ENCODE measurements at places on chromosomes 4 and X.

- no peaks in the 10 kb centered on the region for H3K36me3 ChIP-seq
- no peaks in the 10 kb centered on the region for H3K27me3 ChIP-seq
- H3K4me3 ChIP-seq: no peak overlapping the region
- H3K27ac ChIP-seq: no peak overlapping the region
- DNase-seq: no peak
Observed at GRCh38 chrX:147498796-147499195, 412.9 kb upstream of the FMR1 start.

- no peaks in the 10 kb centered on the region for H3K36me3 ChIP-seq
- H3K4me1 ChIP-seq: no peaks in the 10 kb centered on the region
- H3K27ac ChIP-seq: no peak overlapping the region
- H3K4me3 ChIP-seq: no peak overlapping the region
- no peak for DNase-seq
Observed at GRCh38 chrX:12234534-12235329, 96.5 kb downstream of the FRMPD4 start.

- no peak overlapping the region for H3K4me3 ChIP-seq
- H3K4me1 ChIP-seq: no peaks in the 10 kb centered on the region
- H3K27me3 ChIP-seq: peaks cover 1% of the 10 kb centered on the region
- DNase-seq: no peak
- no peaks in the 10 kb centered on the region for H3K36me3 ChIP-seq
Observed at GRCh38 chrX:43949669-43950068, 23.5 kb downstream of the NDP start.

DNA sequence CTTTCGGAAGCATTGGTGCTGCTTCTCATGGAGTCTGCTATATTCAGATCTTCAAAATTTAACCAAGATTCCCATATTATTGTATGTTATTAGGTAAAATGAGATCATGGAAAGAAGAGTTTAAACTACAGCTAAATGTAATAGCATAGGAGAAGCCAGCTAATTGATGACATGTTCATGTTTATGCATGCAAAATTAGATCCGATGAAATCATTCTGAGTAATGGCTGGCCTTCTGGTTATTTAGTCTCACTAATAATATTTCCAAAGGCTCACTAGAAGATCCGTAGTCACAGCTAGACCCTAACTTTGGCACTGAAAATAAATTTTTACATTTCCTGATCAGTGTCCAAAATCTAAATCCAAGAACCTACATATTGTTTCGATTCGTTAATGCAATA lies 19.8 kb upstream of the PHKA2 start:
- H3K4me3 ChIP-seq: no peak overlapping the region
- H3K4me1 ChIP-seq: no peaks in the 10 kb centered on the region
- H3K36me3 ChIP-seq: no peaks in the 10 kb centered on the region
- no peak overlapping the region for H3K27ac ChIP-seq

DNA sequence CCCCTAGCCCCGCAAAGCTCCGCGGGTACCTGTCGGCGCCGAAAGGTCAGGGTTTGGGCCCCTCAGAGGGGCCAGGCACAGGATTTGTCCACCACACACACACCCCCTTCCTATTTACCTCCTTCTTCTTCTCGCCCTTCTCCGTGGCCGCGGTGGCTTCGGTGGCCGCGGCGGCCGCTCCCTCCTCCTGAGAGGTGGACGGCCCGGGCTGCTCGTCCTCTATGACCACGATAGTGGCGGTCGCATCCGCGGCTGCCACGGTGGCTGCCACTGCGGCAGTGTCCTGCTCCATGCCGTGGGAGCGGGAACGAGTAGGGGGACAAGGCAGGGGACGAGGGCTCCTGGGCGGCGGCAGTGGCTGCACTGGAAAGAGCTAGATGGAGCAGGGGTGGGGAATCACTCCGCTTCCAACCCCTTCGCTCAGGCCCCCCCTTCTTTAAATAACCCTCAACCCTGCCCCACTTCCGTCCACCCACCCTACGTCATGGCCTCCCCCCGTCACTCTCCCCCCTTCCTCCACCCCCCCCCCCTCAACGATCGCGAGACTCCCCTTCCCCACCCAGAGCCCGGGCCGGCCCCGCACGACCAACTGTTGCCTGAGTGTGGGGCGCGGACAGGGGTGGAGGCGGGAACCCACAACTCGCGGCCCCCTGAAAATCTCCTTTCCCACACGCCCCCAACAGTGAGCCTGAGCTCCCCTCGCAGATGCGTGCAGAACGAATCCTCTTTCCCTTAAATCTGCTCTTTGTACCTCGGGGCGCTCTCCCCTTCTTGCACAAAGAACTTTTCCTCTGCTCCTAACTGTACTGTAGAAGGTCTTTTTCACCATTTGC lies at the start of gene SMARCA1:
TSS of gene SMARCA1 (minus strand) at position 412 of the 833 bp plus-strand sequence. CDS start at position 292, 120 bp downstream.
- H3K36me3 ChIP-seq: no peaks in the 10 kb centered on the region
- DNase-seq: no peak
- peaks cover 28% of the 10 kb centered on the region for H3K27me3 ChIP-seq
- no peaks in the 10 kb centered on the region for H3K4me1 ChIP-seq
- H3K4me3 ChIP-seq: peak within 1 kb of the TSS; percentile 75
- H3K27ac ChIP-seq: no peak within 1 kb of the TSS

DNA sequence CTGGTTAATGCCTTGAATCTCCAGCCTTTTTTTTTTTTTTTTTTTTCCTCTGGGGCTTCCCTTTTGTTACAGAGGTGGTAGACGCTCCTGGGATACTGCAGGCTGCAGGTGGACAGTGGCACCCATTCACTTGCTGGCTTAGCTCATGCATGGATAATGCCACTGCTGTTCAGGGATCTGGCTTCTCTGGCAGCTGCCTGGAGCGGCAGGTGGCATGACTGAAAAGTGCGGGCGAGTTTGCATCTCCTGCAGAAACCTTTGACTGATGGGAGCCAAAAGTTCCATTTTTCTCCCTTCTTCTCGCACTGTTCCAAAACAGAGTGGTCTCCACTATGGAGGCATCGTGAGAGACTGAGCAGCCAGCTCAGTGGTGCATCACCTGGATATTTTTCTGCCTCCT lies 5.9 kb upstream of the STIM2 start:
- H3K27ac ChIP-seq: no peak overlapping the region
- H3K36me3 ChIP-seq: no peaks in the 10 kb centered on the region
- peaks cover 37% of the 10 kb centered on the region for H3K4me1 ChIP-seq
- H3K27me3 ChIP-seq: peaks cover 4% of the 10 kb centered on the region
- no peak for DNase-seq

- H3K4me3 ChIP-seq: no peak overlapping the region
- peaks cover 19% of the 10 kb centered on the region for H3K27me3 ChIP-seq
- no peak for DNase-seq
- H3K27ac ChIP-seq: no peak overlapping the region
- no peaks in the 10 kb centered on the region for H3K36me3 ChIP-seq
Observed at GRCh38 chr4:158176776-158177175, 4.0 kb upstream of the GASK1B start.

GRCh38 chr4:184819786-184820185 lies 6.0 kb downstream of the ACSL1 start:
- no peak for DNase-seq
- H3K36me3 ChIP-seq: peaks cover 12% of the 10 kb centered on the region
- peaks cover 2% of the 10 kb centered on the region for H3K27me3 ChIP-seq

GRCh38 chr4:84855774-84856173 lies 110.7 kb downstream of the WDFY3 start:
- DNase-seq: no peak
- no peak overlapping the region for H3K4me3 ChIP-seq
- H3K27me3 ChIP-seq: peaks cover 2% of the 10 kb centered on the region
- no peak overlapping the region for H3K27ac ChIP-seq
